ENCODE measurements at places on chromosomes 16 and 17. TPM values are rescaled to one million over a fixed set of nuclear protein-coding genes. Genes with fewer than 3 reads are reported as not detected.

DNA sequence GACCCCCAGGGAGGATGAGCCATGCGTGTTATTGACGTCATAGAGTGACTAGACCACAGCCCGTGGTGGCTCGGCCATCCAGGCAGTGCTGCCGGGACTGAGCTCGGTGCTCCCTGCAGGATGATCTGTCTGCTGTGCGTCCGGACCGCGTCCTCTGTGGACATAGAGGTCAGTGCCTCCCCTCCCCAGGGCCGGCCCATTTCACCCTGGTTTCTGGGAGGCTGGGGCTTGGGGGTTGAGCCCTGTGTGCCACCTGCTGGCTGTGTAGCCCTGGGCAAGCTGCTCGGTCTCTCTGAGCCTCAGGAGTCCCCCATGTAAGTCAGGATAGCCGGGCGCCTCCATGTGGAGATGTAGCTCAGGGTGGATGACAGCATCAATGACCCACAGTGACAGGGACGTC, 8.3 kb downstream of the TSC2 start:
- no peak for DNase-seq
- no peaks in the 10 kb centered on the region for H3K4me1 ChIP-seq
- H3K36me3 ChIP-seq: peaks cover 76% of the 10 kb centered on the region
- no peak overlapping the region for H3K4me3 ChIP-seq
- H3K27ac ChIP-seq: no peak overlapping the region
- no peaks in the 10 kb centered on the region for H3K27me3 ChIP-seq

The ARL17B gene
- total RNA-seq: 22.0 TPM

DNA sequence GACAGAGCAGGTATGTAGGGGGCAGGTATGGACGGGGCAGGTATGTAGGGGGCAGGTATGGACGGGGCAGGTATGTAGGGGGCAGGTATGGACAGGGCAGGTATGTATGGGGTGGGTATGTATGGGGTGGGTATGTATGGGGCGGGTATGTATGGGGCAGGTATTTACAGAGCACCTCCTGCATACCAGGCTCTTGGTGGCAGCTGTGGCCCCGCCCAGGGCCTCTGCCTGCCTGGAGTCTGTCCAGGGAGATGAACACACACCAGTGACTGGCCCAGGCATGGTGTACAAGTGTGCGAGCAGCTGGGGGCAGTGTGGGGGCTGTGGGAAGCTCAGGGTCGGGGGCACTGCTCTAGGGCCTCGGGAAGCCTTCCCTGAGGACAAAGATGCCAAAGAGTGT, 4.4 kb downstream of the RPL3L start:
- DNase-seq: no peak
- H3K36me3 ChIP-seq: no peaks in the 10 kb centered on the region
- H3K4me1 ChIP-seq: no peaks in the 10 kb centered on the region
- H3K27ac ChIP-seq: no peak overlapping the region
- no peaks in the 10 kb centered on the region for H3K27me3 ChIP-seq

DNA sequence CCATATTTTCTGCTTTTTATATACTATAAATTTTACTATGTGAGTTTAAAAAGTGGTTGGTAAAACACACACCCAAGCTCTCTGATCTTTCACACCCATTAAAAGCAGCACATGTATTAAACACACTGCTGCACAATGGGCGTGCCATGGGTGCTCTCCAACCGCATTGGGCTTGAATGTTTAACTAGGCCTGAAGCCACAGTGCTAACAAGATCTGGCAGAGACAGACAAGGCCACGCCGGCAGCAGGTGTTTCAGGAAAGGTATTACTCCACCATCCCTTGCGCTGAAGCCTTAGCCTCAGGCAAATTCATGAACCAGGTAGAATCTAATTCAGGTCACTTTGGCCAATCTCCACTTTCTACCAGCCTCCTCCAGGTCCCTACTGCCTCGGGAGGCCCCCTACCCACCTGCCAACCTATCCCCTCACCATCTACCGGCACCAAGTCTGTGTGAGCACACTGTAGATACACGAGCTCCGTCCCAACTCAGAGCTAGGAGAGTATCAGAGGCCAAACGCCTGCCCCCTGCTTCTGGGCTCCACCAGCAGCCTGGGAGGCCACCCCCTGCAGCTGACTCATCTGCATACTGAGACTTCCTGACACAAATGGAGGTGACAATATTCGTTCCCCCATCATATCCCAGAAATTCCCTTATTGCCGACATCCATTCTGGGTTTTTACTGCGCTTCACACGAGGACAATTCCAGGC, 95.0 kb downstream of the ADCY9 start:
- H3K36me3 ChIP-seq: no peaks in the 10 kb centered on the region
- H3K4me1 ChIP-seq: peaks cover 9% of the 10 kb centered on the region
- H3K4me3 ChIP-seq: no peak overlapping the region

- DNase-seq: no peak
- H3K27ac ChIP-seq: no peak overlapping the region
- H3K4me3 ChIP-seq: no peak overlapping the region
- H3K4me1 ChIP-seq: no peaks in the 10 kb centered on the region
These were observed 1.7 kb downstream of the MYOCD start for GRCh38 chr17:12667299-12667958.

DNA sequence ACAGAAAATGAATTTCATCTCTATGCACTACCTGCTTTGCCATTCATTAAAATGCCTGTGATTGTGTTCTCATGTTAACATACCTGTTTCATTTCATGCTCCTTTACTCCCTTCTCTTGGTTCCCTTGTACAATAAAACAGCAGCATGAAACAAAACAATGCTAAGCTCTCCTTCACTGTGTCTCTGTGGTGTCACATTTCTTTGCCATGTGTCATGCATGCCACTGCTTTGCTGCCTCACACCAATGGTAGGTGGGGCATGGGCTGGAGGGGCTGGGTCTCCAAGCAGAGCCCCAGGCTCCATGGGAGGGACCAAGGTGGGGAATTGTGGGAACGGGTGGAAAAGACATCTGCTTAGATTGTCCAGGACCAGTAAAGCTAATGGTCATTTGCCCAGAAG, 83.6 kb downstream of the RGS9 start:
- no peaks in the 10 kb centered on the region for H3K36me3 ChIP-seq
- DNase-seq: no peak
- H3K27ac ChIP-seq: no peak overlapping the region
- H3K27me3 ChIP-seq: no peaks in the 10 kb centered on the region
